ENCODE measurements at places on chromosomes 4 and X.

- DNase-seq, result no peak
These were observed 92.5 kb upstream of the ENPP6 start for GRCh38 chr4:184310171-184310567.

DNA sequence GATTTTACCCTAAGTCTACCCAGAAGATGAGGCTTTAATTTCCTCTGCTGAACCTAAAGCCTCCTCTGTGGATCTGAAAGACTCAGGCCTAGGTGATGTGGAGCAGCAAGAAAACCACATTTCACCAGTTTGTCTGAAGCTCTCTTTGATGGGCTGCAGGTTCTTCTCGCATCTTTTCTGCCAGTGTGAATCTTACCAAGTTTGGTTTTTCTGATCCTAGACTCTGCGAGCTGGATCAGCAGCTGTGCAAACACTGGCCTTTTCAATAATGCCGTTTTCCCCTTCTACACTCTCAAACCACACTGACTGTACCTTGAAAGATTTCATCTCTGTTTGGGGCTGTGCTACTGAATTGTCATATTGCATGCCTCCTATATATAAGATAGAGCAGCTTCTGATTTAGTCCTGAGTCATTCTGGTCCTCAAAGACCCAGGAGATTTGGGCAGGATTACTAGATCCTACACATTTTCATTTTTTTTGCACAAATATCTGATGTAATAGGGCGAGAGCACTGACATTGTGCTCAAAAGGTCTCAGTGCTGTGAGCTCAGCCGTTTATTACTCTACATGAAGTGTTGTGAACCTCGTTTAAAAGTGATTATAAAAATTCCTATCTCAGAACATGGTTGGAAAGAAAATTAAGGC, 133.6 kb upstream of the FAM9C start:
- DNase-seq, result no peak

- DNase-seq, result no peak
These were observed 6.3 kb downstream of the CA5B start for GRCh38 chrX:15744181-15744867.

DNA sequence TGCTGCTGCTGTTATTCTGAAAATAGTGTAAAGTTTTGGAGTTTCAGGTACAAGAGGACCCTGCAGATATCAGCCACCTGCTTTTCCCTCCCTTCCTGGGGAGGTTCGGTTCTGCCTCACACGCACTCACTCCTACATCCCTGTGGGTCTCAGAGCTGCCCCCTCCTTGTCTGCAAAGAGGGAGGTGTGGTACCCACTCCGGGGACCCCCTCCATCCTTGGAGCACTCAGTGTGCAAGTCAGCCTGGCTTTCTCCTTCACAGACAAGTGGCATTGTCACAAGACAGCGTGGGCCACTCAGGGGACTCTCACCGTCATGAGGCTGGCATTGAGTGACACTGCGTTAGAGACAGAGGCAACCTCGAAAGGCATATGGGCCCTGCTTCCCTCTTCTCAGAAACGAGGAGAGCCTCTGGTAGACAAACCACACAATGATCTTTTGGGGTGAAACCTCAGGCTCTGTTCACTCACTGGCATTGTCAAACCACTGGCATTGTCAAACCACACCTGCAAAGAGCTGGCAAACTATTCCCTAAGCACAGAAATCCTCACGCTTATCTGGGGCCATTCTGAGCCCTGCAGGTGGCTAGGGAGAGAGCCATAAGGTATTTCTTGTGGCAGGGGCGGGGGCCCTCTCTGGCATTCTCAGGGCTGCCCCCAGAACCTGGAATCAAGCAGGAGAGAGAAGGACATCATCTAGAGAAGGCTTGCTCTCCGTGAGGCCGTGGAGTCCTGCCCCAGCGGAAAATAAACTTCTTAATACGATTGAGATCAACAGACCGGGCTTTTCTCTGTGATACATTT, 285.0 kb downstream of the SHOX start:
- no peak for DNase-seq

GRCh38 chr4:72484981-72485380, 84.0 kb downstream of the ADAMTS3 start:
- no peak for DNase-seq

DNA sequence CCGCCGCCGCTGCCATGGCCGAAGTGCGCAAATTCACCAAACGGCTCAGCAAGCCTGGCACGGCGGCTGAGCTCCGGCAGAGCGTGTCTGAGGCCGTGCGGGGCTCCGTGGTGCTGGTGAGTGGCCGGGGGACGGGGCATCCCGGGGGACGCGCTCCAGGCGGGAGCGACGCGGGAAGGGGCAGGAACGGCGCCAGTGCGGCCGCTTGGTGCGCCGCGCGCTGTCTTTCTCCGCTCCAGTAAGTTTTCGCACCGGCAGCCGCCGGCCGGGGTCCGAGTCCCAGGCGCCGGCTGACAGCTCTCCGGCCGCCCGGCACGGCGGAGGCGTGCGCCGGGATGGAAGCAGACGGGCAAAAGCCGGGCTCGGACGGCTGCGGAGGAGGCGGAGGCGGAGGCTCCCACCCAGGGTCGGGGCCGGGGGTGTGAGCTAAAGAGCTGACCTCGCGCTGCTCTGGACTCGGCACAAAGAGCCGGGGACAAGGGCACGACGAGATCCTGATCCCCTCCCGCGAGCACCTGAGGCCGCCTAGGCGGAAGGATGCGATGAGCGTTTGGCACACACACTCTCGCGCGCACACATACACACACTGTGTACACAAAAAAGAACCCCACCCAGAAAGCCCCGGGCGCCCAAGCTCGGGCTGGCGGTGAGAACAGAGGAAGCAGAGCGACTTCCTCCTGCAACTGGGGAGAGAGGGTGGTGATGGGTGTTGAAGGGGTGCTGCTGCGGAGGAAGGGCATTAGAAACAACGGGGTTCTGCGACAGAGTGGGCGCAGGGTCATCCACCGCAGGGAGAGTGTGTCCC, 545 bp downstream of the DOCK11 start:
- DNase-seq, result peak; percentile 16

- no peak for DNase-seq
These were observed 422.9 kb downstream of the SPRY1 start for GRCh38 chr4:123819362-123820035.

DNA sequence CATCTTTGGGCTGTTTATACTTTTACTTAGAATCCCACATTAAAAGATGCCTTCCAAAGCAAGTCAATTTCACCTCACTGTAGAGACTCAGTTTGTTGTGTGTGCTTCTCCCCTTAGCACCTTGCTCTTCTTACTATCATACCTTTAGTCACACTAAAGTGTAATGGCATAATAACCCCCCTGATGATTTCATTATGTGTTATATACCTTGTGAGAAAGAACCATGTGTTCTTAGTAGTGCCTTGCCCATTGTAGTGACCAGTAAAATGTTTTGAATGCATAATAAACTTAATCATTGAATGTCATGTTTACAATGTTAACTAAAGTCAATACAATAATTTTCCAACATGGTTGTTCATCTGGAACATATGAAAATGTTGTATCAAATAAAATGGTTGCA, 1621.9 kb downstream of the PCDH7 start:
- no peak for DNase-seq

DNA sequence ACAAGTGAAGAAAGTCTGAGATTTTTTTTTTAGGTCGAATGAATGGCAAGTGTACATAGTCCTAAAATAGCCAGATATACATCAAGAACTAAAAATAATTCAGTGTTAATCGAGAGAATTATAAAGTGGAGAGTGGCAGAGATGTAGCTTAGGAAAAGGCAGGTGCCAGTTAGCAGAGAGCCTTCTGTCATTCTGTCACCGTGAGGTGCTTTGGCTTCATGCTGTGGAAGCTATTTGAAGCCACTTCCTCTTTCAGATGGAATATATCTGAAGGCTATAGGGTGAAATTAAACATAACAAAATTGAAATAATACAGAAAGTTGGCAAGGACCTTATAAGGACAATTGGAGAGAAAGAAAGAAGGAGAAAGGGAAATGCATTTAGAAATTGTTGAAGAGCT, 756.3 kb downstream of the CCSER1 start:
- DNase-seq, result no peak

- DNase-seq, result peak; percentile 77
These were observed 149.6 kb upstream of the MID1 start for GRCh38 chrX:10769696-10770619.

DNA sequence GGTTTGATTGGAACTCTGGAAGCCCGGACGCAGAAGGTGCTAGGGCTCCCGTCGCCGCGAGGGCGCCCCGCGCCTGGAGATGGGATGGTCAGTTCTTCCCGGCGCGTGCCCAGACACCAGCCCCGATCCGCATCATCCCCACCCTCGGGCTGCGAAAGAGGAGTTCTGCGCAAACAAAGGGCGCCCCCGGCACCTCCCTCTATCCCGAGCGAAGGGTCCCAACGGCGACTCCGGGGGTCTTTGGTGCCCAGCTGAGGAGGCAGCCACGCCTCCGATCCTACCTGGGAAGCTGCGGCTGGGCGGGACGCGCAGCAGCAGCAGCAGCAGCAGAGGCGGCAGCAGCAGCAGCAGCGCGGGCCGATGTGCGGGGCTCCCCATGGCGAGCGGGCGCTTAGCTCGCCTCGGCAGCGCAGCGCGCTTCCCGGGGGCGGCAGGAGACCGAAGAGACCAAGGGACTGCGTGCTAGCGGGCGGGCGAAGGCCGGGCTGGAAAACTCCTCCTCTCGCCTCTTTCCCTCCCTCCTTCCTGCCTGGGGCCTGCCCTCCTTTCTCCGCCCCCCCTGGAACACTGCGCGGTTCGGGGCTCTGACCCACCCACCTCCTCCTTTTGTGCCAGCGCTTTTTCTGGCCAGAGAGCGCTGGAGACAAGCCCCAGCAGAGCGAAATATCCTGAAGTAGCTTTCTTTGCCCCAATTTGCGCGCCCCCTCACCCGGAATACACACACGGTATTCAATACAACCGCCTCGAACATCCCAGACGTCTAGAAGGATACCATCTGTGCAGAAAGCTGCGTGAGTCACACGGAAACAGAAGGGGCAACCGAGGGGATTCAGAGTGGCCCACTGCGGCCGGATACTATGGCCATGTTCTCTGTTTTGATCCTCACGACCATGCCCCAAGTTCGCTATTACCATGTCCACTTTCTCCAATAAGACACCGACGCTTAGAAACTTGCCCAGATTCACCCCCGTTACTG, at the start of gene SRPX:
Gene SRPX (minus strand): TSS at position 457 of the 976 bp plus-strand sequence. CDS start 79 bp downstream, at position 378.
- DNase-seq, result no peak

DNA sequence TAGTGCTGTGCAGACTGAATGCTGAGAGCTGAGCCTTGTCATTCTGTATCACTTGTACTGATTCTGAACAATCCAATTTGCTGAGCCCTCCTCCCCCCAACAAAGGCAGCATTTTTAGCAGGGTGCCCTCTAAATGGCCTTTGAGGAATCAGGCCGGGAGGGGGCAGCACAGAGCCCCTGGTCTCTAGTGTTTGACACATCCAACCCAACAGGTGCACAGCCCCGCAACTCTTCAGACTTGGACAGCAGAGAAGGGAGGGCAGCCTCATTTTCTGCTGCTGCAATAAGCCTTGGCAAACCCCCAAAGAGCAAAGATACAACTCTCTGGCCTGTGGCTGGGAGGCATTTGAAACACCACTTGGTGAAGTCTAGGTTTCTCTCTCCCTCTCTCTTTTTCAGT, 3.4 kb downstream of the ATP1B4 start:
- no peak for DNase-seq

- no peak for DNase-seq
These were observed 11.3 kb downstream of the CCDC22 start for GRCh38 chrX:49246541-49246940.

GRCh38 chr4:118752551-118752950, 67.4 kb downstream of the METTL14 start:
- DNase-seq, result no peak

DNA sequence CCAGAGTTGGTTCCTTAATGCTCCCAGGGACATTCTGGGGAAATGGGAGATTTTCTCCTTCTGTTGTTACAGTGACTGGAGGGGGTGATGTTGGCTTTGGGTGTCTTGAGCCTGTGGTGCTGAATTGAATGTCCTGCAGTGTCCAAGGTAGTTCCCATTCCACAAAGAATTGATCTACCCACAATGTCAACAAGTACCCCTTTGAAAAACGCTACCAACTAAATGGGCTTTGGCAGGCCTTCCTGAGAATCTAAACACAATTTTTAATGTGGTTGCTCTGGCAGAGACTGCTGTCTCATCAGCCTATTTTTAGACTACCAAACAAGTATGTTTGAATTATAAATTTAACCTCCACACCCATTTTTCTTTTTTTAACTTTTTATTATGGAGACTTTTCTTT, 69.4 kb downstream of the CCKAR start:
- DNase-seq, result no peak
